8988T (cell line): ENCODE measurements at places on chromosomes 7 and 10.
A peak's percentile ranks its signal among the peaks of the same experiment; 100 is the strongest.

- no peak for DNase-seq
These were observed 19.6 kb downstream of the TMEM176A start for GRCh38 chr7:150820148-150820547.

GRCh38 chr10:32132357-32132946 is 76.2 kb upstream of the KIF5B start:
- no peak for DNase-seq

GRCh38 chr7:27693794-27694193 is 31.1 kb upstream of the HIBADH start:
- no peak for DNase-seq

- DNase-seq: no peak
These were observed 107.2 kb upstream of the FAM180A start for GRCh38 chr7:135855846-135856245.

- DNase-seq: peak; percentile 31
These were observed 127.4 kb downstream of the UBE2H start for GRCh38 chr7:129825209-129825970.

- DNase-seq: no peak
These were observed 93.0 kb upstream of the SORCS3 start for GRCh38 chr10:104548090-104548489.

GRCh38 chr7:20438694-20439376 is 108.1 kb downstream of the ITGB8 start:
- DNase-seq: no peak

GRCh38 chr7:136588216-136588615 is 280.2 kb upstream of the CHRM2 start:
- DNase-seq: no peak

- no peak for DNase-seq
These were observed 27.8 kb downstream of the ZNF33A start for GRCh38 chr10:38038107-38038931.
